ENCODE measurements at places on chromosomes 11 and 22.

DNA sequence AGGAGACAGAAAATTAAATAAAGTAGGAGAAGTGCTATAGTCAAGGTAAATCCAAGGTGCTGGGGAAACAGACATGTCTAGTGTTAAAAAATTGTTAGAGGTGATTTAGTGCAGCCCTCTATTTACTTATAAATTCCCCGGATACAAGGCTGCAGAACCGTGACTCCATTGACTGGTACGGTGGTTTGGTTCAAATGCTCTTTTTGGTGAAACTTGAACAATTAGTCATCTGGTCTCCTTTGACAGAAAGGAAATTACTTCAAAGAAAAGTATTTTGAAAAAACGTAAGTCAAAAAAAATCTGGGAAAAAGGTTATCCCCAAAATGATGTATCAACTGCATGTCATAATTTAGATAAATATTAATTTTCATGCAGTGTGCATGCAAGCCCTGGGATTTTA, 399.2 kb downstream of the CNTN5 start:
- DNase-seq: no peak

DNA sequence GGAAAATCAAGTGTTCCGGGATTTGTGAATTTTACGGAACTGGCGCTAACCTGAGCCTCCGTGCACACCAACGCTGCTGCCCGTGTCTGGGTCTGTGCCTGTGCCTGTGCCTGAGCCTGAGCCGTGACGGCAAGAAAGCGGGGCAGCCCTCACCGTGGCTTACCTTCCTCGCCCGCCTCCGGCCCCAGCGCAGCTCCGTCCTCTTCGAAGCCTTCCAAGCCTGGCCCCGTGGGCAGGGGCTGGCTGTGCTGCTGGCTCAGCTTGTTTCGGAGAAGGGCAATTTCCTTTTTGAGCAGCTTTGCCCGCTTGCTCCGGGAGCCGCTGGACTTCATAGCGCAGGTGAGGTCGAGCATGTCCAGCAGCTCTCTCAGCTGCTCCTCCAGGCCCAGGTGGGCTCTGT, 33.8 kb downstream of the BRD1 start:
- no peak for DNase-seq

GRCh38 chr11:10204021-10204420, 90.0 kb downstream of the SBF2 start:
- no peak for DNase-seq

DNA sequence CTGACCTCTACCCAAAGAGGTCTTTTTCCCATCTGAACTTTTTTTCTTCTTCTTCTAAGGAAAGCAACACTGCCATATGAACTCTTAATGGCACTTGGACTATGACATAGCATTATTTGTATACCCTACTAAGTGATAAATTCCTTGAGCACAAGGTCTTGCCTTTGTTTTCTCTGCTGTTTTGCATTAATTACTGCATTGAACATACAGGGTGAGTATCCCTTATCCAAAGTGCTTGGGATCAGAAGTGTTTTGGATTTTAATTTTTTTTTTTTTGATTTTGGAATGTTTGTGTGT, 48.8 kb downstream of the BID start:
- DNase-seq: no peak

DNA sequence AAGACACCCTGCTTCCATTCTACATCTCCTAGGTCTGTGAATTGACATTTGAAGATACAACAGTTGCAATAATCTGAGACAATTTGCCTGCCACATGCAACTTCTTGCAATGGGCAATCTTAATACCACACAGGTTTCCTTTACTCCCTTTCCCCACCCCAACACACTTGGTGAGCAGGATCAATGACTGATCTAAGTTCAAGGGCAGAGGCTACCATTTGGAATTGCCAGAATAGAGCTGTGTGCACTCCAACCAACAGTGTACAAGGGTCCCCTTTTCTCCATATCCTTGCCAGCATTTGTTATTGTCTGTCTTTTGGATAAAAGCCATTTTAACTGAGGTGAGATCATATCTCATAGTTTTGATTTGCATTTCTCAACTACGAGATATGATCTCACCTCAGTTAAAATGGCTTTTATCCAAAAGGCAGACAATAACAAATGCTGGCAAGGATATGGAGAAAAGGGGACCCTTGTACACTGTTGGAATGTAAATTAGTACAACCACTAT, 2.9 kb upstream of the NNMT start:
- no peak for DNase-seq

- no peak for DNase-seq
Measured at GRCh38 chr11:111303461-111303860, 5.1 kb downstream of the POU2AF3 start.

DNA sequence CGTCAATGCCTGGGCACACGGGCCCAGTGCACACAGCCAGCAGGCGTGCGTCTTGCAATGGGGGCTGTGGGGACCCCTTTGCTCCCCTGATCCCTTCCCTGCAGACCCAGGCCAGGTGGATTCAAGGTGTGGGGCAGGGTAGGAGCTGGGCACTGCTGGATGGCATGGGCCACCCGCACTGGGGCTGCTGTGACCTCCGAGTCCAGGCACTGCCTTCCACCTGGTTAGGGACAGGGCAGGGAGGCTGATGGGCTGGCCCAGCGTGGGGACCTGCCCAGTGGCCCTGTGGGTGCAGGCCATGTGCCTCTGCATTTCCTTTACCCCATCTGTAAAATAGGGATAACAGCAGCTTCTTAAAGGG, 22.9 kb downstream of the KCNQ1 start:
- no peak for DNase-seq

DNA sequence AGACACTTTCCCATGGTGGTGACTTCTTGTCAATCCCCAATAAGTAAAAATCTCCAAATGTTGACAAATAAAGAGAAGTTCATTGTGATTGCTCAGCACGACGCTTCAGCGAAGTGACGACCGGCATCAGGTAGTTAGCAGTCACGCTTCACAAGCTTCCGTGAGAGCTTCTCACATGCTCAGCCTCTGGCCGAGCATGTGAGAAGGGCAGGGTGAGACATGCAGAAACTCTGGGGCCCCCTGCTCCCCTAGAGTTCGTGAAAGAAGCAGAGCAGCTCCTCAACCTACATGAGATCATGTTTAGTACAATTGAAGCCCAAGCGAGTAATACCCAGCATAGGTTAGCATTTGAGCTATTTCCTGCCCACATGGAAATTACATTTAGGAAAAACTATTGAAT, 4.4 kb upstream of the C11orf16 start:
- no peak for DNase-seq

DNA sequence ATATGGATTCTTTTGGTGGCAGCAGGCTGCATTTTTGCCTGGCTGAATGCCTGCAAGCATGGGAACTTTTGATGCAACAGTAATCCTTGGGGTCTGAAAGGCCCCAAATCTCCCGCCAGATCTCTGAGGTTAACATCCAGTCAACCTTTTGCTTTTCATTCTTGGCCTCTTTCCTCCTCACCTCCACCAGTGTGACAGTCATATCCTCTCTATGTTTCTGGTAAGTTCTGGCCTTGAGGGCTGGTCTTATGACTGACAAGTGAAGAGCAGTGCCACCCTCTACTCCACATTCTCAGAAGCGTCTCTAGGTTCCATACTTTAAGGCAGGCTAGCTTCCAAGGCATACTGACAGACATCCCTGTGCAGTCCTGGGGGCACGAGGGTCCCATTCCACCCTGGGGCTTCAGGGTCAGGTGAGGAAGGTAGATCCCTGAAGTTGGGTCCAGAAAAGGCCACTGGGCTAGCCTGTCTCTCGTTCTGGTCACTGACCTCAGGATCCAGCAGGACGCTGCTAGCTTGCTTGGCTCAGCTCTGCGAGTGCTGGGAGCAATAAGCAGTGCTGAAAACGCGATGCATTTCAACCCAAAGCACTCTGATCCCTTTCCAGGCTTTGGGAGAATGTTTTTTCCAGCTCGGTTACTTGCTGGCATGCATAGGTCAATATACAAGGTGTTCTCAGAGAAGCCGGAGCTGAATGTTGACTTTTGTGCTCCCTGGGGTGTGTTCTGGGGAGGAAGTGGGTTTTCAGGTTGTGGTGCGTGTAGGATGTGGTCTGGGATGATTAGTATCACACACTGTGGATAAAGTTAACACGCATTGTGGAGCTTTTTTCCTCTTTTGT, 75.2 kb downstream of the PTPRJ start:
- DNase-seq: no peak

DNA sequence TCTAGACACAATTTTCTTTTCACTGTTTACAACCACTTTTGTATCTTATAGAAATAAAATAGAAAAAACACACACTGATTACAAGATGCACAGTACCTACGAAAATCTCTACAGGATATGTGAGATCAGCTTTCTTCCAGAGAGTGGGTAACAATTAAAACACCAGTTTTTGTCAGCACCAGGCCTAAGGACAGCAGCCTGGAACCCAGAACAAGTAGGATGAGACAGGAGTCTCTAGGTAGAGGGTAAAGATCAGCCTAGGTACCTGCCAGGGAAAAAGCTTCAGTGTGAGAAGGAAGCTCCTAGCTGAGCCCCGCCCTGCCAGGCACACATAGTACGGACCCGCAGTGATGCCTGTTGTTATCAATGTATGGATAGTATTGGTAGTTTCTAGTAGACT, 61.9 kb downstream of the KIRREL3 start:
- no peak for DNase-seq

DNA sequence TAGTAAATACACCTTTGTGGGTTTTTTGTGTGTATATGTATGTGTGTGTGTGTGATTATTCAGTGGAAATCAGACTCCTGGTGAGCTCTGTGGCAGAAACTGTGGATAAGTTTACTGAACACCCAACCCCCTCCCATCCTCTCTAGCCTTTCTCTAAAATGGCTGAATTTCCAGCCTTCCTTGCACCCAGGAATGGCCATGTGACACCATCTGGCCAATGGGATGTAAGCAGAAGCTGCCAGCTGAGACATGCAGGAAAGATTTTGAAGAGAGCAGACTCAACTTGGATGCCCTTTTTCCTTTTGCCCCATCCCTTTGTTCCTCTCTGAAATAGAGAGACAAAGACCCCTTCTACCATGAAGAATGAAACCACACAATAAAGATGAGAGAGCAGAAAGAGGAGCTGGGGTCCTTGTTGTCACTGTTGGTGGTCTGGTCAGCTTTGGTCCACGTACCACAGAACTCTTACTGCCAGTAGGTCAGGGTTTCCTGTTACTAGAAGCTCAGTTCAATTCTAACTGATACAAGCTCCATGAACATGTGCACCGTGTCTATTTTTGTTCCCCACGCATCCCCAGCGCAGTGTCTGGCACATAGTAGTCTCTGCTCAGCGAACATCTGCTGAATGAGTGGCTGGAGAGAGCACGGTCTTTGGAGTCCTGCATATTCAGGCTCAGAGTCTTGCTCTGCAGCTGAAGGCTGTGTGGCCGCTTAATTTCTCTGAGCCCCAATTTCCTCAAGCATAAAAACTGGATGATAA, 57.5 kb downstream of the SEZ6L start:
- DNase-seq: no peak

- DNase-seq: no peak
Measured at GRCh38 chr11:20360650-20361049, 2.9 kb upstream of the HTATIP2 start.

GRCh38 chr11:108970221-108970991, 305.5 kb downstream of the DDX10 start:
- DNase-seq: no peak

- DNase-seq: no peak
Measured at GRCh38 chr11:110857892-110858546, 145.8 kb upstream of the ARHGAP20 start.

GRCh38 chr22:38865201-38866023, 6.6 kb downstream of the CBX6 start:
- DNase-seq: no peak

DNA sequence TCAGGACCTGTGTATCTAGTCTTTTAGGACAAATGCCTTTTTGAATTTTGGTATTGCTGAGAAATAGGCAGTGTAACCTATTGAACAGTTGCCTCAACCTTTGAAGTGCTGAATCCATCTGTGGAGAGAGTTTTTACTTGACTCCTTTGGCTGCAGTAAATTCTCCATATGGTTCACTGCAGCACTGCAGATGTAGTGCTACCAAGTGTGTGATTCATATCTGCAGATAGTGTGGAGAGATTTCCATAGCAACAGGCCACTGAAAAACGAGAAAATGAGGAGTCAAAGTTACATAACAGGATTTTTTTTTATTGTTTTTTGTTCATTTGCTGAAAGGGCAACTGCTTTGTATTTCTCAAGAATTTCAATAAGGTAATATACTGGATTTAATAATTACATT, 356.1 kb downstream of the RAB38 start:
- DNase-seq: no peak

- no peak for DNase-seq
Measured at GRCh38 chr11:75421902-75422247, 11.1 kb downstream of the KLHL35 start.

GRCh38 chr11:11347592-11347991, 5.5 kb downstream of the CSNK2A3 start:
- DNase-seq: no peak

DNA sequence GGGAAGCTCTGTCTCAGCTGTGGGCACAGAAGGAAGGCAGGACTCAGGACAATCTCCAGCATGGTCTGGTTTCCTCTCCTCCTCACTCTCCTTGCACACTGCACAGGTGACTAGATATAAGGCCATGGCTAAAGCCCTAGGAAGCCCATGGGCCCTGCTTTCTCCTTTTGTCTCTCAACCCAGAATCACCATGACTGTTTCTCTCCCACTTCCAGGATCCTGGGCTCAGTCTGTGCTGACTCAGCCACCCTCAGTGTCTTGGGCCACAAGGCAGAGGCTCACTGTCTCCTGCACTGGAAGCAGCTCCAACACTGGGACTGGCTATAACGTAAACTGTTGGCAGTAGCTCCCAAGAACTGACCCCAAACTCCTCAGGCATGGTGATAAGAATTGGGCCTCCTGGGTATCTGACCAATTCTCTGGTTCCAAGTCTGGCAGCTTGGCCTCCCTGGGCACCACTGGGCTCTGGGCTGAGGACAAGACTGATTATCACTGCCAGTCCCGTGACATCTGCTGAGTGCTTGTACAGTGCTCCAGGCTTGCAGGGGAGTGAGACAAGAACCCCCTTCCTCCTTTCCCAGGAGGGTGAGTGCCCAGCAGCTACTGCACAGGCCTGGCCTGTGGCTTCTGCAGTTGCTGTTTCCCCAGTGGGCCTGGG, 104.0 kb upstream of the TOP3B start:
- DNase-seq: no peak

- no peak for DNase-seq
Measured at GRCh38 chr11:94504689-94505293, 7.5 kb upstream of the C11orf97 start.

Data from H54 (cell line).